ENCODE measurements at places on chromosomes 4 and X. TPM values are rescaled to one million over a fixed set of nuclear protein-coding genes. Genes with fewer than 3 reads are reported as not detected.

- no peaks in the 10 kb centered on the region for H3K36me3 ChIP-seq
- no peaks in the 10 kb centered on the region for H3K4me1 ChIP-seq
- no peak overlapping the region for H3K4me3 ChIP-seq
- no peak overlapping the region for H3K27ac ChIP-seq
Observed at GRCh38 chrX:115892787-115893671, 277.5 kb upstream of the AGTR2 start.

DNA sequence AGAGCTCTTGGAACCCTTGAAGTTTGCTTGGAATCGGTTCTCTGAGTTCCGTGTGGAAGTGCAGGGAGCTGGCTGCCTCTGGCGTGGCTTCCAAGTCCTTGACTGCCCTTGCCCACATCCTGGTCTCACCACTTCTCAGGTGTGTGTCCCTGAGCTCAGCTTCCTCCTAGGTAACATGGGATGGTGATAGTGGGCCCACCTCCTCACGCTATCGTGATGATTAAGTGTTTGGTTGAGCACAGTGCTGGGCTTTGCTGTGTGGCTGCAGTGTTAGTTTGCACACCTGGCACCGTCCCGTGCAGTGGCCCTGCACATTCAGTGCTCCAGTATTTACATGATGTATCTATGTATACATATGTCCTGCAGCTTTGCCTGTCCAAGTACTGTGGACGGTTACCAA lies 81.5 kb downstream of the CLDN34 start:
- peak overlapping the region; percentile 55 for H3K4me3 ChIP-seq
- no peaks in the 10 kb centered on the region for H3K27me3 ChIP-seq
- no peaks in the 10 kb centered on the region for H3K36me3 ChIP-seq
- H3K4me1 ChIP-seq: peaks cover 10% of the 10 kb centered on the region

DNA sequence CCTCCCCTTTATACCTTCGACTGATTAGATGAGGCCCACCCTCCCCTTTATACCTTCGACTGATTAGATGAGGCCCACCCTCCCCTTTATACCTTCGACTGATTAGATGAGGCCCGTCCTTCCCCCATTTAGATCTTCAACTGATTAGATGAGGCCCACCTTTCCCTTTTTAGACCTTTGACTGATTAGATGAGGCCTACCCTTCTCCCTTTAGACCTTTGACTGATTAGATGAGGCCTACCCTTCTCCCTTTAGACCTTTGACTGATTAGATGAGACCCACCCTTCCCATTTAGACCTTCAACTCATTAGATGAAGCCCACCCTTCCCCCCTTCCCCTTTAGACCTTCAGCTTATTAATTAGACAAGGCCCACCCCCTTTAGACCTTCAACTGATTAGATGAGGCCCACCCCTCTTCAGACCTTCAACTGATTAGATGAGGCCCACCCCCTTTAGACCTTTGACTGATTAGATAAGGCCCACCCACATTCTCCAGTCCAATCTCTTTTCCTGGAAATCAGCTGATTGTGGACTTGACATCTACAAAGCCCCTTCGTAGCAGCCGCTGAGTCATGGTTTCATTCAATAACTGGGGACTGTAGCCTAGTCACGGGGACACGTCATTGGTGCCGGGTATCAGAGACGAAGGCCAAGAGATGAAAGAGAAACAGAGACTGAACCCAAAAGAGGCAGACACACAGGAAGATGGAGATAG lies 28.8 kb upstream of the IL3RA start:
- DNase-seq: no peak
- H3K4me1 ChIP-seq: no peaks in the 10 kb centered on the region
- no peaks in the 10 kb centered on the region for H3K36me3 ChIP-seq
- H3K4me3 ChIP-seq: no peak overlapping the region

DNA sequence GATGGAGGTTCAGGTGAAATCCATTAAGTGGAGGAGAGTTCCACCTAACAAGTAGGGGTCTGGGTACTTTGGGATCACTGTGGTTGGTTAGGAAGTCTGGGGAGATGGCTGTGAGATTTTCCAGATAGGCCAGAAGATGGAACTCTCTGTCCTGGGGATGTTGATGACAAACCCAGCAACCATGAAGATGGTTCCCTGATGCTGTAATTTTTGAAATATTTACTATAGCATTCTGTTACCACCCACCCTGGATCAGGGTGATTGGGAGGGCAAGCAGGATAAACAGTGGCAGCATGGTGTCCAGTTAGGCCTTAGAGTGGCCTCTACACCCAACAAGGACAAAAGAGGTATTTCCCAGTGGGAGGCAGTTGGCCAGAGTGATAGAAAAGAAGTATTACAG lies 15.9 kb upstream of the NELFA start:
- DNase-seq: no peak
- peaks cover 15% of the 10 kb centered on the region for H3K27me3 ChIP-seq
- no peaks in the 10 kb centered on the region for H3K4me1 ChIP-seq
- no peak overlapping the region for H3K4me3 ChIP-seq
- H3K27ac ChIP-seq: no peak overlapping the region

MAGEA4 gene
- total RNA-seq: not detected

RBBP7 gene
- total RNA-seq: 64.6 TPM

GRCh38 chr4:57278780-57279179 lies 168.6 kb upstream of the IGFBP7 start:
- H3K4me3 ChIP-seq: no peak overlapping the region
- no peak for DNase-seq
- no peak overlapping the region for H3K27ac ChIP-seq
- H3K36me3 ChIP-seq: no peaks in the 10 kb centered on the region

TRPC5OS gene
- not detected for total RNA-seq

GRCh38 chr4:57443308-57443707 lies 333.1 kb upstream of the IGFBP7 start:
- H3K27ac ChIP-seq: no peak overlapping the region
- no peak overlapping the region for H3K4me3 ChIP-seq
- no peak for DNase-seq
- H3K4me1 ChIP-seq: no peaks in the 10 kb centered on the region

DCAF4L1 gene
- total RNA-seq: not detected

DNA sequence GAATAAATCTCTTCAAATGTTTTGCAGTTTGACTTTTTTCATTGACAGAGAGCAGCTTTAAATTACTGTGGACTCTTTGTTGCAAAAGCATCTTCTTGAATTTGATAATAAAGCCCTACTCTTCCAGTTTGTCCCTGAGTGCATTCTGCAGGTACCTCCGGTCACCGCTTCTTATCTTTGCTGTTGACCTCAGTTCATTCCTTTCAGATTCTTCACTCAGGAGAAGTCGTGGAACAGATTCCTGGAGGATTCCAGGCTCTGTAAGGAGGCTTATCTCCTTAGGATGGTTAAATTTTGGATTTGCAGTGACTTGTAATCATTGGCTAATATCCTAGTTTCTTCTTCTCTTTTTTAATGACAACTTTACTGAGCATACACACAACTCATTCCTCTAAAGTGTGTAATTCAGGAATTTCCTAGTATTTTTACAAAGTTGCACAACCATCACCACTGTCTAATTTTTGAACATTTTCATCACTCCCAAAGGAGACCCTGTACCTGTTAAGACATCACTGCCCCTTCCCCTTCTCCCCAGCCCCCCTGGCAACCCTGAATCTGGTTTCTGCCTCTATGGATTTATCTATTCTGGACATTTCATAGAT lies 22.0 kb downstream of the TBL1X start:
- DNase-seq: peak; percentile 26
- no peaks in the 10 kb centered on the region for H3K36me3 ChIP-seq
- H3K4me1 ChIP-seq: 0 out of 2 replicates have a peak, but pooled peaks cover 8% of the 10 kb centered on the region
- no peak overlapping the region for H3K4me3 ChIP-seq

HTR2C gene
- not detected for total RNA-seq

DNA sequence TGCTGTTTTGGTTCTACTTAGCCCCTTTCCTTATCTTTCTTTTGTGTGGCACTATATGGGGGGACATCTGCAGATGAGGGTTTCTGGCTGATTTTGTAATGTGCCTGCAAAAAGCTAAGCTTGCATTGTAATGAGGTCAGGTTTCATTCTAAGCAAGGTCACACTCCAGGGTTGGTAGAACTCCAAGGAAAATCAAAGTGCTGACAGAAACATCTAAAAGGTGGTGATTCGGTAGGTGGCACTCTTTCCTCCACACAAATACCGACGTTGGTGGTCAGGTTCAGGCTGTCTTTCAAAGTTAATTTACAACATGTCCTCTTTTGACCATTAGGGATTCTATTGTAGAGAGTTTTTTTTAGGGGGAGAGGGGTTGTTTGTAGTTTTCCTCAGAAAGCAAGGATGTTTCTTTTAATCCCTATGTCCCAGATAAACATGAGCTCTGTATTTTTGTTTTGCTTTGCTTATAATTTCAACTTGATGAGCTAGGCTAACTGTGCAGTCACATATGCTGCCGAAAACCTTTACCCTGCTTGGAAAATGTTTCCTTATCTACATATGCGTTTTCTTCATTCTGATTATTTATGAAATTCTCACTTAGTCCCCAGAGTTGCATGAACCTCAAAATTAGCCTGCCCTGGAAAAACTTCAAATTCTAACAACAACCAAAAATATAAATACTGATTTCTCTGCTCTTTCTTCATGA lies 434.2 kb downstream of the PPARGC1A start:
- H3K4me1 ChIP-seq: no peaks in the 10 kb centered on the region
- DNase-seq: no peak
- no peak overlapping the region for H3K4me3 ChIP-seq
- H3K27ac ChIP-seq: no peak overlapping the region
- H3K27me3 ChIP-seq: no peaks in the 10 kb centered on the region

GRCh38 chr4:124636788-124637187 lies 75.7 kb downstream of the ANKRD50 start:
- 0 out of 2 replicates have a peak, but pooled peaks cover 4% of the 10 kb centered on the region for H3K36me3 ChIP-seq
- no peaks in the 10 kb centered on the region for H3K27me3 ChIP-seq
- H3K4me1 ChIP-seq: peaks cover 17% of the 10 kb centered on the region
- no peak overlapping the region for H3K27ac ChIP-seq
- no peak overlapping the region for H3K4me3 ChIP-seq

DNA sequence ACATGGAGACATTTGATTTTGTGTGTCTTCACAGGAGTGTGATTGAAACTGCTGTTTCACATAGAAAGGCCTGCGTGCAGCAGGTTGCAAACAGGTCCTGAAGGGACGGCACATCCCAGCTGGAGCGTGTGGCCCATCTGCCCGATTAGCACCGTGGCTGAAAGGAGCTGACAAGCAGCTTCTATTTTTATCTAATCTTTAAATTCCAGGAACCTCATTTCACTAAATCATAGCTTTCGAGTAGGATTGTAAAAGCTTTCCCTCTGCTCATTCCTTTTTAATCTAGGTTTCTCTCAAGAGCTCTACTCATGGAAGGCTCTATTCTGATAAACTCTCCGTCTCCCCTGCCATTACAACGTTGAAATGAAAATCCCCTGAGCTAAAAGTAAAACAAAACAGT lies 106.8 kb downstream of the FSTL5 start:
- H3K4me3 ChIP-seq: no peak overlapping the region
- DNase-seq: no peak
- H3K27me3 ChIP-seq: no peaks in the 10 kb centered on the region
- no peaks in the 10 kb centered on the region for H3K36me3 ChIP-seq
- H3K4me1 ChIP-seq: no peaks in the 10 kb centered on the region

NKX6-1 gene
- not detected for total RNA-seq

H2BW2 gene
- not detected for total RNA-seq

REELD1 gene
- total RNA-seq: not detected

DNA sequence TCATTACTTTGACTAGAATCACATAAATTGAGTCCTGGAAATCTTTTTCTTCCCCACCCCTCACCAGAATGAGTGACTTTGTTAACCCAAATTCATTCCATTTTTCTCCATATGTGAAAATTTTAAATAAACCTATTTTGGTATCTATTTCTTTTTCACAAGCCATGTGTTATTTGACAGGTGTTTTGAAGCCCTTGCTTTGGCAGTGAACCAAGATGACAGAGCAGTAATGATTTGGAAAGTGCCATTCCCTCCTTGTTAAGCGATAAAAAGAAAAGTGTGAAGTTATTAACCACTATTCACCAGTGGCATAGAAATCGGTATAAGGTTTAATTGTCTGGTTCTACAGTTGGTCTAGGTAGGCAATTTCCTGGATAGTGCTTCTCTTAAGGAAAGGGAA lies 66.1 kb downstream of the POLA1 start:
- H3K36me3 ChIP-seq: no peaks in the 10 kb centered on the region
- H3K4me3 ChIP-seq: no peak overlapping the region
- H3K27me3 ChIP-seq: no peaks in the 10 kb centered on the region
- peaks cover 11% of the 10 kb centered on the region for H3K4me1 ChIP-seq
- no peak overlapping the region for H3K27ac ChIP-seq

- no peaks in the 10 kb centered on the region for H3K36me3 ChIP-seq
- H3K27me3 ChIP-seq: no peaks in the 10 kb centered on the region
- peaks cover 47% of the 10 kb centered on the region for H3K4me1 ChIP-seq
- no peak overlapping the region for H3K4me3 ChIP-seq
Observed at GRCh38 chrX:136202889-136203288, 48.3 kb downstream of the MAP7D3 start.

DNA sequence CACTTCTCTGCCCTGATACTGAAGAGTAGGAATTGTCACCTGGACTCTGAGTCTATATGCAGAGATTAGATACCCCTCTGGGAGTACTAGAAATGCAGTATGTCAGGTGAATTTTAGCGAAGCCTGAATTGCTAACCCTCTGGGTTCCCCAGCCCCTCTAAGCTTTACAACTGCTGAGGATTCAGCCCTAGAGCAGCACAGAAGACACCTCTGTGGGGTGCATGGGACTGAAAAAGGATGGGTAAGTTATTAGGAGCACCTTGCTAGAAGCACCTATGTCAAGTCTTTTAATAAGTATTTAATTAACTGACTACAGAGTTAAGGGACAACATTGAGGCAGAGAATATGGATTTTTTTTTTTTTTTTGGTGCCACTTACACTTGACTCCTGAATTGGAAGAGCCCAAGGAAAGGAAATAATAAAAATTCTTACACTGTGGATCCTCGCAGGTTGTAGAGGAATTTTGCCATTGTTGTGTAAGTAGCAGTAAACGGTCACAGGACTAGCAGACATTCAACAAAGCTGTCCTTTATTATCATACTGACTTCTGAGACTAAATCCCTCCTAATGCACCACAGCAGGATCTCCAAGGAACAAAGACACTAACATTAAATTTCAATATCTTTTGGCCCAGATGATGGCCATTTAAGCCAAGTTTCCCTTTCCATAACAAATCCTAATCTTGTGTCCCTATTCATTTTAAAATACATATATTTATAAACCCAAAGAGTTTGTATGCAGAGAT lies 253.2 kb downstream of the ANKRD50 start:
- no peaks in the 10 kb centered on the region for H3K27me3 ChIP-seq
- no peak overlapping the region for H3K27ac ChIP-seq
- H3K4me3 ChIP-seq: no peak overlapping the region
- H3K36me3 ChIP-seq: no peaks in the 10 kb centered on the region
- no peaks in the 10 kb centered on the region for H3K4me1 ChIP-seq
- DNase-seq: no peak

NFXL1 gene
- 4.6 TPM for total RNA-seq

ENPEP gene
- total RNA-seq: 0.11 TPM

DNA sequence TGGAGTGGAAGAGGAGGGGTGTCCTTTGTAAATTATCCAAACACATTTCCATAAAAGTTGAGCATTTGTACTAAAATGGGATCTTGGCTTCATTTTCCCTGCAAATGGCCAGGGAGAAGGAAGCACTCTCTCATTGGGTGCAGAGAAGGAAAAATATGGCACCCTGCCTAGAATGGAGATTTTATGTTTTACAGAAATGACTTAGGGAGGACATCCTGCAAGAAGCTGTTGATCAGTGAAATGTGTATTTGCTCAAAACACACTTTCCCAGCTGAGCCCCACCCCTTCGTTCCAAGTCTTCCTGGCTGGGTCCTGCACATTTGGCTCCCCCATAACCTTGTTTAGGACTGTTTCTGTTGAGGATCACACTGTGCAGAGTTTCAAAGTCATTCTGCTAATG lies 213.5 kb upstream of the TAPT1 start:
- DNase-seq: no peak
- H3K4me3 ChIP-seq: no peak overlapping the region
- peaks cover 20% of the 10 kb centered on the region for H3K4me1 ChIP-seq
- H3K27me3 ChIP-seq: peaks cover 16% of the 10 kb centered on the region
- H3K36me3 ChIP-seq: no peaks in the 10 kb centered on the region
- no peak overlapping the region for H3K27ac ChIP-seq
